ENCODE measurements at places on chromosomes 16 and 17.

- DNase-seq = no peak
These were observed 1.4 kb downstream of the YPEL2 start for GRCh38 chr17:59332749-59333377.

DNA sequence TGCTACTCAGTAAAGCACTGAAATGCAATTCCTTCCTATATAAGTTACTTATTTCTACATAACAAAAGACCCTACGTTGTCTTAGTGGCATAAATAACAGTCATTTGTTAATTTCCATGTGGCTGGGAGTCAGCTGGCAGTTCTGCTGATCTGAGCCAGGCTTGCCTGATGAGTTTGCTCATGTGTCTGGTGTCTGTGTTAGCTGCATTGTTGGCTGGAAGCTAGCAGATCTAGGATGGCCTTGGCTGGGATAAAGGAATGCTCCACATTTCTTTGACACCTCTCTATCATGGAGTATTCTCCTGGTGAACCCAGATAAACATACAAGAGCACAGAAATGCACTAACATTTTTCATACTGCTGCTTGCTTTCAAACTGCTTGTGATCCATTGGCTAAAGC lies 264.4 kb upstream of the MON1B start:
- no peak for DNase-seq

GRCh38 chr16:2208772-2209171 lies 1.9 kb downstream of the BRICD5 start:
- DNase-seq = no peak

GRCh38 chr16:11257131-11257938 lies 1.3 kb upstream of the SOCS1 start:
- peak; percentile 68 for DNase-seq

DNA sequence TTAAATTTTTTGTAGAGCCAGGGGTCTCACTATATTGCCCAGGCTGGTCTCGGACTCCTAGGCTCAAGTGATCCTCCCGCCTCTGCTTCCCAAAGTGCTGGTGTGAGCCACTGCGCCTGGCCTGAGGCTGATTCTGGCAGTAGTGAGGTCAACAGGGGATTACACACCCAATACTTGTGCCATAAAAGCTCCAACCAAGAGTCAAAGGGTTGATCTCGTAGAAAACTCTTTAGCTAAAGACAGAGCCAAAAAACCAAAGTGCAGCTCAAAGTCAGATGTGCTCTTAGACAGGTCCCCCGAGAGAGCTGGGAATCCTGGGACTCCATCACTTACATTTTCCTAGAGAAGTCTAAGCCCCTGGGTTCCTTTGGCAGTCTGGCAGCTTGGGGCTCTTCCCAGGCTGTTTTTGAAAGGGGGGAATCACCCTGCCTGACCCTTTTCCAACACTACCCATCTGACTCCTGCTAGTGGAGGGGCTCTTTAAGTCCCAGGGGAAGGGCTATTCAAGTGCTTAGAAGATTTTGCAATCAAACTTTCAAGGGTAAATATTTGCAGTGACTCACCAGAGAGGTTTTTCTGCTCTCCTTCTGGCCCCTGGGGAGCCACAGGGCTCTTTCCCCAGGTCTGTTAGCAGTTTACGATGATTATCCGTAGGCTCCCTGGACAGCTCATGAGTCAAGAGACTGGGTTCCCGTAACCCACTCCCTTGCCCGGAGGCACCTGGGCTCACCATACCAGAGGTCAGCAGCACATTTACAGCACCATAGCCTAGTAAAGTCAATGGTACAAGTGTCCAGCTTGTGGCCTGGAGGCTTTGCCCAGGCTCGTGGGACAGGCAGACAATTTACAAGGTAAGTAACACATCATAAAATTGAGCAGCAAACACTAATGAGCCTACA lies 408.7 kb downstream of the SLC39A11 start:
- DNase-seq = peak; percentile 52

DNA sequence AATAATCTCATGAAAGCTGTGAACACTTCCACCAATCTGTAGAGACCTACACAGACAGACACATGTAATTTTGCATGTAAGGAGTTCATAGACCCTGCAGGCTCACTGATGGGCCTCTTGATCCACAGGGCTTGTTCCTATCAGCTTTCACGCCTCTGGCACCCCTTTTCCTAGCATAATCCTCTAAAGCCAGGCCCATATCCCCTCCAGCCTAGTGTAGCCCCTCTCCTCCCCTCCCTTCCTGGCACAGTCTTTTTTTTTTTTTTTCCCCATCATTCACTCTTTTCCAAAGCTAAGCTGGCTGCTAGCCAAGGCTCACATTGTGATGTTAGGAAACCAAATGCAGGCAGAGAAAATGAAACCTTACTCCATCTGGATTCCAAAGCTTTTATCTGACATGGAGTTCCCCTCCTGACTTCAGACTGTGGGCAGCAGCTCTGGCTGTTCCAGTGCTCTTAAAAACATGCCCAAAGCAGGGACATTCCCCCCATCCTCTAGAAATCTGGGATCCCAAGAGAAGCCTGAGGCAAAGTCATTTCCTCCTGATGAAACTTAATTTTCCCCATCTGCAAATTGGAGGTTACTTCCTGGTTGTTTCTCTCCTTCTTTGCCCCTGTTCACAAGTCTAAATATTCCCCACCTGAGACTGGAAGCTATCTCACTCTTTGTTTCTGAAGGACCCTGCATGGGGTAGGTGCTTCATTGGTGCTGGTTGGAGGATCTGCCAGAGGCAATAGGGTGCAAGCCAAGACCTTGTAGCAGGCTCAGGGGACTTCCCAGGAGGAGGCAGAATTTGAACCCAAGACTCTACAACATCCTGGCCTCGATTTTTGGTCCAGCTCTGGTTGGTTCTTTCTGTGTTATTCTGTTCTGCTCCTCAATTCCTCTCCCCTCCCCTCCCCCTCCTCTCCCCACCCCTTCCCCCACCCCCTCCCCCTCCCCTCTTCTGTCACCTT lies 9.9 kb upstream of the CCL5 start:
- DNase-seq = peak; percentile 20

- no peak for DNase-seq
These were observed 111.2 kb upstream of the NLRP1 start for GRCh38 chr17:5695480-5695879.

DNA sequence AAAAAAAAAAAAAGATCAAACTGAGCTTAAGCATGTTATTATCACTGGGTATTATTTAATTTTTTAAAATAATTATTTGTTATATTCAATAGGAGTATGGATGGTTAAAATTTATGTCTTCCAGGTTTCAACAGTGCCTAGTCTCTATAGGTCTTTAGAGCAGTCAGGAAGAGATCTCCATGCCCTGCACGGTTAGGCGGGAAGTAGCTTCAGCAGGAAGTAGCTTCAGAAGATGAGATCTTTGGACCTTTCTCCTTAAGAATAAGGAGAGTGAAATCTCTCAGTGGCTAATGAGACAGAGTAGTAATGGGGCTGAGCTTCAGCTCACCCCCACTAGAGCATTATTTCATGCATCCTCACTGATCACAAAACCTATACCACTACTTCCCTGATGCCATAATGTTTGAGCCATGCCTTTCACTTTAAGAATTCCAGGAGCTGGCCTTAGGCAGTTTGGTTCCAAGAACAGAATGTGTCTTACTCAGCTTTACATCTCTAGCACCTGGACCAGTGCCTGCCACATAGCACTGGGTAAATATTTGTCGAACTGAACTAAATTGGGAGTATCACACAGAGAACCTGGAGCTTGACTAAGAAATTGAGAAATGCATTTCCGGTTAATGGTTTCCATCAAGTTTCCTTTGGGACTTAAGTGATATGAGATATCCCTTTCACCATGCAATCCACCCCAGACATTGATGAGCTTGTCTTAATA lies 43.5 kb downstream of the SCPEP1 start:
- no peak for DNase-seq

GRCh38 chr16:4203748-4204147 lies 38.1 kb downstream of the SRL start:
- DNase-seq = no peak

GRCh38 chr17:79423811-79424465 lies 186.9 kb downstream of the RBFOX3 start:
- no peak for DNase-seq

- DNase-seq = no peak
These were observed 60.0 kb downstream of the CLEC16A start for GRCh38 chr16:11004351-11004750.

DNA sequence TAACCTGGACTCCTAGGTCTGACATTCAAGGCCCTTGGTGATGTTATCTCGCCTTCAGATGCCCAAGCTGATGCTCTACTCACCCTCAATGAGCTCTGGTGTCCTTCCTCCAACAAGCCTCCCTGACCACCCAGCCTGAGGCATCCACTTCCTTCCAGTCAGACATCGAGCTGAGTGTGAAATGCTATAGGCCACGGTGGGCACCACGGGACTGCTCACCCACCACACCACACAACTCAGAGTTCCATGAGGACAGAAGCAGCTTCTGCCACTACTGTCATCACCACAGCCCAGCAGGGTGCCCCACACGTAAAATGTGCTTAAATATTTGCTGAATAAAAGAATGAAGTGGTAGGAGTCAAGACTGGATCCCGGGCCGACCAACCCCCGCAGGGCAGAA lies 12.0 kb downstream of the CREBBP start:
- no peak for DNase-seq

GRCh38 chr16:81928271-81928918 lies 82.9 kb downstream of the SDR42E1 start:
- DNase-seq = no peak

GRCh38 chr17:41420134-41420533 lies 4.3 kb downstream of the KRT37 start:
- no peak for DNase-seq

DNA sequence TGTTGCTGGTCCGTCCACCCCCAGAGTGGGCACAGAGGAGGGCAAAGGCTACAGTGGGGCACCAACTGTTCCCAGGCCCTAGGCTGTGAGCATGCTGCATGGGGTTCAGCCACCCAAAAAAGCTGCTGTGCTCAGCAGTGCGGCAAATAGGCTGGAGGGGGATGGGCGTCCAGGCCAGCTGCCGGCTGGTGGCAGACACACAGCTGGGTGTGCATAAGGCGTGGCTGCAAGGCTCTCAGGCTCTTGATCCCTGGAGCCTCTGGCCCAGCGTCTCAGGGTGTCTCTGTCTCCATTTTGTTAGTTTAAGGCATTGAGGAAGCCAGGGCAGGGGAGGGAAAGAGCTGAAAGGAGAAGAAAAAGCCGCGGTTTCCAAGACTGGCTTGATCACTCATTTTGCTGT lies 8.8 kb downstream of the RPL19 start:
- DNase-seq = no peak

DNA sequence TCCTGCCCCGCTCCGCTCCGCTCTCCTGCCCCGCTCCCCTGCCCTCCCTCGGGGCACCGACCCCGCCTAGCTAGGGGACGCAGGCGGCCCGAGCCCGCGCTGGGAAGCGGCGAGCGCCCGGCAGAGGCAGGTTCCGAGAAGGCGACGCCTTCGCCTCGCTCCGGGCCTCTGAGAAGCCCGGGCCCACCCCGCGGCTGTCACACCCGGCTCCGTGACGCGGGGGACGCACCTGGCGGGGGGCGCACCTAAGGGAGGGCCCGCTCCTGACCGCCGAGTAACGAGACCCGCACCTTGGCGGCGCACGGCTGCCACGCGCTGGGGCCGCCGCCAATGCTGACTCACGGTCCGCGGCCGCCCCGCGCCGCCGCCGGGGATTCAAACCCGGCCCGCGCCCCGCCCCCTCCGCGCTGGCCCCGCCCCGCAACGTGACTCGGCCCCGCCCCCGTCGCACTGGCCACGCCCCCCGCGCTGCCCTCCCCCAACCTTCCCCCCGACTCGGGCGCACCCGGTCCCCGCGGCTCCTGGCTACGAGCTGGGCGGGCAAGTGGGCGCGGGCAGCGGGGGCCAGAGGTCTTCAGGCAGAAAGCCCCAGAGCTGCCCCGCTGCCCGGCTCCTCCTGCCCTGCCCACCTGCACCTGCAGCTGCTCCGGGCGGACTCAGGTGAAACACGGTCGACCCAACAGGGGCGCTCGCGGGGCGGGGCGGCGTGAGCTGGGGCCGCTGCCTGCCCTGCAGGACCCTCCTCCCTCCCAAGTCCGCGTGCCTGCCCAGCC lies 27.8 kb downstream of the GNPTG start:
- DNase-seq = peak; percentile 47

GRCh38 chr16:29726845-29727377 lies 18.9 kb downstream of the C16orf54 start:
- DNase-seq = no peak

DNA sequence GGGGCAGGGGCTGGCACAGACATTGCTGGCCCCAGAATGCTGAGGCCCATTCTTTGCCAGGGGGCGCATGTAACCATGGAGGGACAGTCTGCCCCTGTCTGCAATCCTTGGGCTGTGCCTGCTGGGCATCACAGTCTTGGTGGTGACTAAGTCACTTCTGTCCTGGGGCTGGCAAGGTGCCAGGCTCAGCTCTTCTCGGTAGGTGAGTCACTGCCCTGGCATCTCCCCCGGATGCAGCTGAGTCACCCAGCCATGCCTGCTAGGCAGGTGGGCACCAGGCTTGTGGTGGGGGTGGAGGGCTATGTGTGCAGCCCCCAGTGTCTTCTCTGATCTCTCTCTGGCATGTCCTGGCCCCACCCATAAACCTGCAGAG lies 5.6 kb downstream of the RARA start:
- peak; percentile 85 for DNase-seq

DNA sequence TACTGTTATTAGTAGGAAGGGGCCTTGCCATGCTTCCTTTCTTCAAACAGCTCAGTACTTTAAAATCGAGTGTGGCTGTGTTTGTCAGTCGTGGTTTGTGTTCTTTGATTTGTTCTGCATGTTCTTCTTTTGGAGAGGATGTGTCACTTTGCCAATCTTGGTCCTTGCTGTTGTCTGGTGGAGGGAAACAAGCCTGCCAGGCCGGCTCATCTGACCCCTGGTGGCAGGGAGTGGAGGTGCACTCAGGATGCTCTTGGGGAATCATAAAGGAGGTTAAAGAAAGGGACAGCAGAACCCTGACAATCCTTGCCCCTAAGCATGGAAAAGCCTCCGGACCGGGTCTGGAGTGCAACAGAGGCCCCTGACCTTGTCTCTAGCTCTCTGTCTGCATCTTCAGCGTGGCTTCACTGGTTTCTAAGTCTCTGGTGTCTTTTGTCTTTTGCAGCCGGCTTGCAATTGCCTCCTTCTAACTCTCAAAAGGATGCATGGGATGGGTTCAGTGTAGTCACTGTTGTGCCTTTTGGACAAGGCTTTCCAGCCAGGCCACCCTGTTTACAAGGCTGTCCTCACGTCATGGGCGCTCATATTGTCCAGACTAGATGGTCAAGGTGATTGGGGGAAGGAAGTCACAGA lies 135.8 kb downstream of the WWOX start:
- DNase-seq = no peak

DNA sequence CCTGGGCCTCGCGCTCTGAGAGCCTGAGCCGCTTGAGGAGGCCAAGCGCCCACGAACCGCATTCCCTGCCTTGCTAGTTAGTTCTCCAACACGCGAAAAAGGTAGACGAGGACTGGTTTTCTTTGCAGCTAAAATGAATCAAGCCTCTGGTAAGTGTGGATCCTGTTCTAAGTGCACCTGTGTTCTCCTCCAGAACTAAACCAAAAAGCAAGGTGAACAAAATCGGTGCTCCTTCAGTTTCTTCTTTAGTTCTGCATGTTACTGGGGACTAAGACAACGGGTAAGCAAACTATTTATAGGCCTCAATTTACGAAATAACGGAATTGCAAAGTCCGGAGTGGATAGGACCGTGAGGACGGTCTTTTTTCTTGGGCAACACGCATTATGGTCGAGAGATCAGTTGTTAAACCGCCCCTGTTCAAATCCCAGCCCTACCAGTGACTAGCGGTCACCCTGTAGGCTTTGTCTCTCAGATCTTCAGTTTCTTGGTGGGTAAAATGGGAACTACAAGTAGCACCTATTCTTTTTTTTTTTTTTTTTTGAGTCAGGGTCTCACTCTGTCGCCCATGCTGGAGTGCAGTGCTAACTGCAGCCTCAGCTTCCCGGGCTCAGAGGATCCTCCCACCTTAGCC lies 993 bp upstream of the ANKRD11 start:
- DNase-seq = no peak

- no peak for DNase-seq
These were observed 78.2 kb downstream of the HLF start for GRCh38 chr17:55342800-55343585.

GRCh38 chr16:79519448-79519847 lies 81.1 kb downstream of the MAF start:
- DNase-seq = no peak
